ENCODE measurements at places on chromosomes 3 and 15.

DNA sequence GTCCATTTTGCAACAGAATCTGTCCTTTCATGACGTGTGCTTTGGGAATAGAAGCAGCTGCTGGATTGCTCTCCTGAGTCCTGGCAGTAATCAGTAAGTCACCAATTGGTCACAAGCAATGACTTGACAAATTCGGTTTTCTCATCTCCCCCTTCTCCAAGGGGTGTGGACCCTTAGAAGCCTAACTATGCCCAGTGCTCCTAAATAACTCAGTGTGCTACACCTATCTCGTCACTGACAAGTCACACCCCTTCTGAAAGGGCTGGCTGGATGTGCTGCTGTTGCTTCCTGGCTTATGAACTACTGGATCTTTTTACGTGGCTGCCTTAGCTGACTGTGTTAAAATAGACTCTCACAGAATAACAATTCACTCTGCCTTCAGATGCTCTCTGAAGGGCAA is 1351.5 kb downstream of the ZPLD1 start:
- DNase-seq: no peak

- DNase-seq: no peak
These were observed 183.7 kb downstream of the TLE3 start for GRCh38 chr15:69914040-69914439.

DNA sequence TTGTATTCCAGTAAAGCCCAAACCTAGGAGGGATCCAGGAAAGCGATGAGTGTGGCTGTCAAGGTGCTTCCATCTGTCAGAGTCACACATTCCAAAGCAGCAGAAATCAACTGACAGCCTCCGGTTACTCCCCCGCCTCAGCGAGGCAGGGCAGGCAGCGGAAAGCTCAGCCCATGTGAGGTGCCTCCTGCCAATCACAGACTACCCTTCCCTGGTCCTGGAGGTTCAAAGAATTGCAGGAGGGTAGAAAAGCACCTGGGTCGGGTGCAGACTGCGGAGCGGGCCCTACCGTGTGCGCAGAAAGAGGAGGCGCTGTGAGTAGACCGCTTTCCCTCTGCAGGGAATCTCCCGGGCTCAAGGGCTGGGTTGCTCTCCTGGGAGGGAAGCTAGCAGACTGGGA is at the start of gene UPK1B:
Gene UPK1B, plus strand, starts transcription at position 274 of the 400 bp plus-strand sequence. CDS start 13,144 bp downstream, outside the sequence.
- no peak for DNase-seq

DNA sequence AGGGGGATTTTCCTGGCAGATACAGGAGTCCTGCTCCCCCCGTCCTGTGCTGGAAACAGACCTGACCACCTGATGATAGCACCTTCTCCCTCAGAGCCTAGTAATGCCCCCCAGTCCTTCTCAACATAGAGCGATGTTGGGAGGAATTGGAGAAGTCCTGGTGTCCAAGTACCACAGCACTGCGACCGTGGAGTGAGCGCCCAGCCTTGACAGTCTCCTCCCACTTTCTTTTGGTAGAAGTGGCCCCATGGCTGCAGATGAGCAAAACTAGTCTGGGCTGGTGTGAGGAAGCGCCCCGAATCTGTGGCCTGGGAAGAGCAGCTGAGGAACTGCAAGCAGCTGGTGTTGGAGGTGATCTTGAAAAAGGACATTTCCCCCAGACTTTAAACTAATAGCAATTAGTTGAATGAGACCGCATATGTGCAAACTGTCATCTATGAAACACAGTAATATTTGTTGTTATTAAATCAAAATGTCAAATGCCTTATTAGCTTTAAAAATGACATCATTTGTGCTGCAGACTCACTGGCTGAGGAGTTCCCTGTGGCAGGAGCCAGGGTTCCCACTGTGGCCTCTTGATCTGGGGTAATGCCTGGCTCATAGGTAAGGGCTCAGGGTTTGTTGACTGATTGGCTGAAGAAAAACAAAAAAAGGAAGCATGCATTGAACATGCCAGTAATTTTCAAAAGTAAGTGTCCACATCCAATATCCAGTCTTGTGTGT is 121.8 kb downstream of the CACNA2D3 start:
- DNase-seq: no peak

- no peak for DNase-seq
These were observed 116.6 kb downstream of the SLCO3A1 start for GRCh38 chr15:91970142-91970541.

GRCh38 chr3:10474847-10475246 is 30.5 kb downstream of the ATP2B2 start:
- no peak for DNase-seq

DNA sequence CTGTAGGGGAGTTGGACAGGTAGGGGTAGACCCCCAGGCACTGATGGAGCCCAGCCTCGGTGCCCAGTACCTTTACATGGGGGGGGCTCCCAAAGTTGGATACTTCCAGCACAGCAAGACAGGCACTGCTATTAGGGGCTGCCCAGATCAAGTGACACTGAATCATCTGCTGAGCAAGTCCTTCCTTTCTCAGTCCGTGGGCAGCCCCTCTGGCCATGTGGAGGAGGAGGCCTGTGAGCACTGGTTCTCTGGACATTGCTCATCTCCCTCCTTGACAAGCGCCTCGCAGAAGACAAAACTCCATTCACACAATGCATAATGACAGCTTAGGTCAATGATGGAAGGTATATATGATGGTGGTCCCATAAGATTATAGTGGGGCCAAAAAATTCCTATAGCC is 35.7 kb downstream of the EEFSEC start:
- DNase-seq: no peak
